ENCODE measurements at places on chromosomes 12 and 14.

- no peak for DNase-seq
Measured at GRCh38 chr14:72576258-72576657, 317.6 kb downstream of the DPF3 start.

DNA sequence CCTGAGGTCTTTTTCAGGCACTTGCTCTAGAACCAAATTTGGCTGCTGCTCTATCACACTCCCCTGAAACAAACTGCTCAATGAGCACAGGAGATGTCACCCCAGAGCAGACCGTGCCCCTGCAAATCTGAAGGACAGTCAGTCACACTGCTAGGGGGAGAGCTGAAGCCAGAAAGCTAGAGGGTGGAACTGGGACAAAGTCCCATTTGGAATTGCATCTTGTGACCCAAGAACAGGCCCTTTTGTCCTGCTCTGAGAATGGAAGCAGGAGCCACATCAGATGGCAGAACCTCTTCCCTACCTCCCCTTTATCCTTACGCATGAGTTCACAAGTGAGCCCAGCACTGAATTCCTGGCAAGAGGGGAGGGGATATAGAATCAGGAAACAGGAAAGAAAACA lies 64.7 kb downstream of the MAP3K9 start:
- no peak for DNase-seq

DNA sequence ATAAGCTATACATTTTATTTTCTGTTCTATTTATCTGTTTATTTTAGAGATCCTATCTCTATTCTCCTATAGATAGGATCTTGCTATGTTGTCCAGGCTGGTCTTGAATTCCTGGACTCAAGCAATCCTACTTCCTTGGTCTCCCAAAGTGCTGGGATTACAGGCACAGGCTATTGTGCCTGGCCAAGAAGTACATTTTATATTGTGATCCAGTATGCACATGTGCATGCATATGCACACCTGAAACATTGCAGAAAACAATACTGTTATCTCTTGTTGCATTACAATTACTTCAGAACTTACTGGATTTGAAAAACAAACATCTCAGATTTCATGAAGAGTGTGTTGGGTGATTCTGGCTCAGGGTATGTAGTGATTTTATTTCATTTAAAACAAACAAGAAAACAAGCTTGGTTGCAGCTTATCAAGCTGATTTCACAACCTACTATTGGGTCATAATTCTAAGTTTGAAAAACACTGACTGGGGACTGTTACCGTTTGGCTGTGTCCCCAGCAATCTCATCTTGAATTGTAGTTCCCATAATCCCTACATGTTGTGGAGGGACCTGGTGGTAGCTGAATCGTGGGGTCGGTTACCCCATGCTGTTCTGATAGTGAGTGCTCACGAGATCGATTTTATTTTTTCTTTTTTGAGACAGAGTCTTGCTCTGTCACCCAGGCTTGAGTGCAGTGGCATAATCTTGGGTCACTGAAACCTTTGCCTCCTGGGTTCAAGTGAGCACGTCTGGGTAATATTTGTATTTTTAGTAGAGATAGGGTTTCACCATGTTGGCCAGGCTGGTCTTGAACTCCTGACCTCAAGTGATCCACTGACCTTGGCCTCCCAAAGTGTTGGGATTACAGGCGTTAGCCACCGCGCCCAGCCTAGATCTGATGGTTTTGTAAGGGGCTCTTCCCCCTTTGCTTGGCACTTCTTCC lies 31.3 kb downstream of the ERC1 start:
- no peak for DNase-seq

DNA sequence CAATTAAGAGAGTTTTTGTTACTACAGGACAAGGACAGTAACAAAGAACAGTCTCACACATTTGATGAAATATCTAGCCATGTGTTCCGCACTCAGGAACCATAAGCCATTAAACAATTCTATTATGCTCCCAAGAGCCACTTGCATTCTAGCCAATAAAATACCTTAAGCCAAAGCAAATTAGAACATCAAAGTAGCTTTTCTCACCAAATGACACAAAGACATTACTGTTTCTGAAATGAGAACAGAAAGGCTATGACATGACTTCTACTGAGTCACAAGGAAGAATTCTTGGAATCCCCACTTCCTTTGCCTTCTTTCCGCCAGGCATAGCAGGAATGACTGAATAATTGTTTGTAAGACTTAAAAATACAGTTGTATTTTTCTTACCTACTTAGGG lies 445.8 kb downstream of the ATP23 start:
- peak; percentile 64 for DNase-seq

DNA sequence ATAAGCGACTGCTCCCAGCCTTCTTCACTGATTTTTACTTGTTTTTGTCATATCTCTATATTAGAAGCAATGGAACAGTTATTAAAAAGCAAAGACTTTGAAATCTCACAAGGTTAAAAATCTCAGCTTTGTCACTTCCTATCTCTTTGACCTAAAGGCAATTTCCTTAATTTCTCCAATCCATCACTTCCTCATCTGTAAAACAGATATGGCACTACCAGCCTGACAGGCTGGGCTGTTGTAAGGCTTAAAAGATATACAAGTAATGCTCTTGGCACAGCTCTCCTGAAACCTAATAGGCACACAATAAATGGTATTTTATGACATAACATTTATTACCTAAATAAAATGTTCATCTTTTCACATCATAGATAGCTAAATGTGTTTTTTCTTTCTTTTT lies 25.6 kb downstream of the ATXN2 start:
- DNase-seq: no peak

DNA sequence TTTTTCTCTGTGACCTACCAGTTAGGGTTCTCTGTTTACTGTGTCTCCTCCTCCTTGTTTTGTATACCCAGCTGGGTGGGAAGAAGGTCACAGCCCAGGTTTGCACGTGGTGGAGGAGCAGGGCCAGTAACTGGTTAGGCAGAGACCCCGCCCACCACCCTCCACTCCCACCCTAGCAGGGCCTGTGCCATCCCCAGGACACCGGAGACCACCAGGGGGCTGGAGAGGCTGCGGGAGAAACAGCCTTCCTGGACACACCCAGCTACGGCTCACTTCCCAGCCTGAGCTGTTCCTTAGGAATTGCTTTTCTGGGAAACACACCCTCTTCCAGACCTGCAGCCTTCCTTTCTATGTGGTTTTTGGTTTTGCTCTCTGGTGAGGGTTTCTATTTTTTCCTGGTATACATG lies 21.1 kb downstream of the BDKRB2 start:
- peak; percentile 81 for DNase-seq

- no peak for DNase-seq
Measured at GRCh38 chr12:81520064-81520945, 238.8 kb downstream of the PPFIA2 start.

GRCh38 chr12:69101505-69101904 lies 137.9 kb upstream of the CPSF6 start:
- no peak for DNase-seq

GRCh38 chr14:69328317-69328716 lies 68.4 kb downstream of the GALNT16 start:
- DNase-seq: no peak

DNA sequence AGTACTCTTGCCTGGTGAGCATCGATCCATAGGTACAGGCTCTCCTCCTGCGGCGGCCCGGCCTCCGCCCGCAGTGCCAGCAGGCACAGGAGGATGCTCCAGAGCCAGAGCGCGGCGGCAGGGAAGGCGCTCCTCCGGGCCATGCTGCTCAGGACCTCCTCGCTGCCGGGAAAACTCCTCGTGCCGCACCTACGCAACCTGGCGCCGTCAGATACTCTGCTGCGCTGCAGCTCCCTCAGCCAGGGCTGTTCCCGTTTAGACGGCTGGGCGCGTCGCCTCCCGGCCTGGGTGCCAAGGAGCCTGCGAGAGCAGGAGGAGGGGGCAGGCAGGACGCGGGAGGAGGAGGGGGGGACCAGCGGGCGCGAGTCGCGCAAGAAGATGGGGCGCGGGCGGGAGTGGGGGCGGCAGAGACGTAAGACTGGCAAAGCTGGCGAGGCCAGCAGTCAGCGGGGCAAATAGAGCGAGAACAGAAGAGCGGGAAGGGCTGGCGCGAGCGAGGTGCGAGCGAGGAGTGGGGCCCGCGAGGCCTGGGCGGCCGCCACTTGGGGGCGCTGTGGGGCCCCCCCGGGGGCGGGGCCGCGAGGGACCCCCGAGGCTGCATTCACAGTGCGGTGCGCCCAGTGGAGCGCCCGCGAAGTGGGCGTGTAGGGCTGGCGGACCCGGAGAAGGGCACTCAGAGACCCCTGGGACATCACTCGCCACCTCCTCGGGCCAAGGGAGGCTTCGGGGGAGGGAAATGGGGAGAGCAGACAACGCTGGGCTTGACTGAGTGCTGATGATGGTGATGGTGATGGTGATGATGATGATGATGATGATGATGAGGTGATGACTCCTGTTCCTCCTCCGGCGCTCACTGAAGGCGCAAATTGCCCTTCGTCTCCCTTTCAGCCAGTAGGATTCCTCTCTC lies at the start of gene WIF1:
TSS of gene WIF1 (minus strand) at position 257 of the 907 bp plus-strand sequence. CDS start at position 143, 114 bp downstream.
- peak; percentile 8 for DNase-seq

GRCh38 chr12:53062977-53063707 lies 13.3 kb downstream of the TNS2 start:
- DNase-seq: no peak

DNA sequence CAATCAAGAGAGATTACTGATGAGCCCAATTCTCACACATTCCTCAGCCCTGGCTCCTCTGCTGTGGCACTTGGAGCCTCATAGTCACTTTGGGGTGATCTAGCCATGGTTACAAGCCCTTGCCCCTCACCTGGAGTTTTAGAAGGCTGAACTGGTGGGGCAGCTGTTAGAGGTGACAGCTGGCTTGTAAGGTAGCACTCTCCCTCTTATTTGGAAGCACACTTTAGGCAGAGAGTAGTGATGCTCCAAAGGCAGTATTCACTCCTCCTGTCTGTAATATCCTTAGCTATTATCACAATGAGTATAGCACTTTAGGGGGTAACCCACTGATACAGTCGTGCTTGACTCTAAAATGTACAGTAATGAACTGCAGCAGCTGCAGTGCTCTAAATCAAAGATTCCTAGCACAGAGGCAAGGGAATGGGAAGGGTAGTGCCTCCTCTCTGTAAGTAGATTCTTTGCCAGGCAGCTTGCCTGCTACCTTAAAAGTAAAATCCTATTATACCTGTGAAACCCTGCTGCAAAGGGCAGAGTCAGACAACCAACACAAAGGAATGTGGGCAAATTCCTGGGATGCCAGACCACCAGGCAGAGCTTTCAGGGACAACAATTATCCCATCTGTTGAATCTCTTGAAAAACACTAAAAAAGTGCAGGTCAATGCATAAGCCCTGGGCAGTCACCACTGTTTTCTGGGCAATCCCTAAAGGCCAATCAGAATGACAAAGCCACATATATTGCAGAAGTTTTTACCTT lies 336.3 kb downstream of the NOVA1 start:
- no peak for DNase-seq

DNA sequence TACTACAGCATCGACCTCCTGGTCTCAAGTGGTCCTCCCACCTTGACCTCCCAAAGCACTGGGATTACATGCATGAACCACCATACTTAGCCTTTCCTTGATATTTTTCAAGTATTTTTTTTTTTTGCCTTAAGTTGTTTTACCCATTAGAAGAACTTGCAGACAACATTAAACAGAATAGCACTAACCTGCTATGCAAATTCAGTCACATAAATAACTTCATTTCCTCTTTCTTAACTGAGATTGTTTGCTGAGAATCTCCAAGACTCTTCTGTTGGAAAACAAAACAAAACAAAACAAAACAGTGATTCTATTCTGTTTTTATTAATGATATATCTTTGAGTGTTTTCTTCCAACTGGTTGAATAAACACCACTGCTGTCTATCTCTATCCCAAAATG lies 115.9 kb upstream of the IFNG-AS1 start:
- DNase-seq: no peak

DNA sequence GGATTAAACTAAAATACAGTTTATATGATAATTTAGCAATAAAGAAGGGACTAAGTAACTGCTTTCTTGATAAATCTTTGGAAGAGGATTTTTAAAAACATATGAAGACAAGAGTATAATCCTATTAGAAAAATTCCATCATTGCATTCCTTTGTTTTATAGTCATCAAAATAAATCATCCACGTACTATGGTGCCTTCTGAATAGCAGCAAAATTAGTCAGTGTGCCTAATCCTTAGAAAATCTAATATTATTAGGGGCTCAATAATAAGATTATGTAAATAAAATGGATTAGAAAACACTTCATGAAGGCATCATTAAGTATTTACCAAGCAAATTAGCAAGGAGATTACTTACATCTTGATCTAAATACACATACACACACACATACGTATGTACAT lies 102.1 kb downstream of the KCNH5 start:
- DNase-seq: peak; percentile 33

DNA sequence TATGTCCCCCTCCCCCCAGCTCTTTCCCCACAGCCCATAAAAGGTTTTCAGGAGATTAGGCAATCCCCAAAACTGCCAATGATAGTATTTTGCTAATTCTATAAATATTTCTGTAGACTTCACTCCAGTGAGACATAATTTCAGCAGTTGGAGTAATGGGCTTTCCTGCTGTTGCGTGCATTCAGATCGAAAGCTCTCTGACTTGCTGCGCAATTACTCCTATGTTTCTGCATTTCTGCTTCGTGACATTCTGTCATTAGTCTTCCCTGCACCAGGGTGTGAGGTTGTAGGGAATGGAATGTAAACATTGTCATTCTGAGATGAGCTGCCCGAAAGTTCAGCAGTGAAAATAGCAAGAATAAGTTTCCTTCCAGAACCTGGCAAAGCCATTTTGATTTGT lies 58.2 kb downstream of the SAMD4A start:
- peak; percentile 93 for DNase-seq

- DNase-seq: no peak
Measured at GRCh38 chr14:94448071-94448808, 4.4 kb downstream of the SERPINA11 start.

GRCh38 chr12:29869946-29870345 lies 86.2 kb upstream of the TMTC1 start:
- DNase-seq: no peak

- DNase-seq: peak; percentile 66
Measured at GRCh38 chr14:76977793-76978720, 50.5 kb downstream of the IRF2BPL start.

GRCh38 chr12:78494911-78495310 lies 369.7 kb upstream of the SYT1 start:
- no peak for DNase-seq

DNA sequence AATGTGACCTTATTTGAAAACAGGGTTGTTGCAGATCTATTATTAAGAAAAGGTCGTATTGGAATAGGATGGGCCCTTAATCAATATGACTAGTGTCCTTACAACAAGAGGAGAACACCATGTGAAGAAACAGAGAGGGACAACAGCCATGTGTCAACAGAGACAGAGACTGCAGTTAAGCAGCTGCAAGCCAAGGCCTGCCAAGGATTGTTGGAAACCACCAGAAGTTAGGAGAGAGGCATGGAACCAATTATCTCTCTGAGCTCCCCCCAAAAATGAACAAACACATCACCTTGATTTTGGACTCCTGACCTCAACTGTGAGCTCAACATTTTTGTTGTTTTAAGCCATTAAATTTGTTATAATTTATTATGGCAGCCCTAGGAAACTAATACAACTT lies 214.6 kb upstream of the PRKD1 start:
- DNase-seq: peak; percentile 22

GRCh38 chr14:47270715-47271114 lies 404.7 kb downstream of the MDGA2 start:
- peak; percentile 6 for DNase-seq

GRCh38 chr12:56836317-56836716 lies 73.2 kb downstream of the HSD17B6 start:
- peak; percentile 67 for DNase-seq

GRCh38 chr12:91853350-91854127 lies 292.1 kb downstream of the BTG1 start:
- DNase-seq: no peak
